GM23338 (cell line): ENCODE measurements at places on chromosomes 16 and 17. TPM values are rescaled to one million over a fixed set of nuclear protein-coding genes. Genes with fewer than 3 reads are reported as not detected.

EMP2 gene
- total RNA-seq: 7.3 and 7.4 TPM in 2 replicates

SULT1A2 gene
- 0.12 and 0.17 TPM in 2 replicates for total RNA-seq

- H3K27ac ChIP-seq: no peak overlapping the region
- H3K27me3 ChIP-seq: no peaks in the 10 kb centered on the region; the same call in 1 of the 2 replicates
- DNase-seq: no peak
- no peak overlapping the region for H3K4me3 ChIP-seq
Observed at GRCh38 chr16:1299012-1299867, 10.2 kb upstream of the UBE2I start.

DNA sequence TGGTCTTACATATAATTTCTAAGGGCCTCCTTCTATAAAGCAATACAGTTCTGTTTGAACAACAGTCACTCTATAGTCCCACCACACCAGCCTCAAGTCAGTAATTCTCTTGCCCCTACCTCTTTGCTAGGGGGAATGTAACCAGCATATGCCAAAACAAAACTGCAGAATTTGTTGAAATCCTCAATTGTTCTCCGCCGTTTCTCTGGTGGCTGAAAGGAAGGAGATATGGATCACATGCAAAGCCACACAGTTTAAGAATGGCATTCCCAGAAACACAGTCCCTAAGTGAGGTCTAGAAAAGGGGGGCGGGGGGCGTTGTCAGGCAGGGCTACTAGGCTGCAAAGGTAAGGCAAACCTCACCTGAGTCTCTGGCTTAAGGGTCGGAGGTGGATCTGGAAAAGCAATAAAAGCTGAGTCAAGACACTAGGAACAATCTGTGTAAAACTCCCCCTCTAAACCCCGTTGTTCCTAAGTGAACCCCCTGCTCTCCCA is 1.9 kb downstream of the PHF23 start:
- peak overlapping the region; percentile 99 for H3K4me3 ChIP-seq
- peak overlapping the region; percentile 88 for H3K27ac ChIP-seq
- peaks cover 25% of the 10 kb centered on the region for H3K4me1 ChIP-seq
- H3K27me3 ChIP-seq: no peaks in the 10 kb centered on the region
- DNase-seq: no peak
